ENCODE measurements at places on chromosomes 3 and 15. TPM values are rescaled to one million over a fixed set of nuclear protein-coding genes. Genes with fewer than 3 reads are reported as not detected.
A peak's percentile ranks its signal among the peaks of the same experiment; 100 is the strongest.

GRCh38 chr15:79172032-79172481, 81.5 kb upstream of the RASGRF1 start:
- DNase-seq, result peak; percentile 50

GRCh38 chr3:143172062-143172794, 52.7 kb downstream of the CHST2 start:
- no peak for DNase-seq

DNA sequence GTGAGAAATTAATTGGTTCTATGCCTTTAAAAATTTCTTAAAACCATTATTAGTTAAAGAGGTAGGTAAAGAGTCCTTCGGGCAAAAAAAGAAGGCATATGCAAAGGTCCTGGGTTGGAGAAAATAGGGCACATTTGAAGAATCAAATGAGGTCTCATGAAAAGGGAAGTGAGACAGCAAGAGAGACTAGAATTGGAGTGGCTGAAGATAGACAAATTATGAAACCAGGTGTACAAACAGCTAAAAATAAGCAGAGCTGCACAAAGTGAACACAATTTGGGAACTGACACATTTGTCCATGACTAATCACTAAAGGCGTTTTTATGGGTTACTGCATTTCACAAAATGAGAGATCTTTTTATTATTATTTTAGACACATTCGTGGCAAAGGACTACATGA, 581.2 kb downstream of the PYDC2 start:
- DNase-seq, result no peak

SERPINI2 gene
- total RNA-seq, result not detected

POC1A gene
- total RNA-seq, result 20.0 TPM

DNA sequence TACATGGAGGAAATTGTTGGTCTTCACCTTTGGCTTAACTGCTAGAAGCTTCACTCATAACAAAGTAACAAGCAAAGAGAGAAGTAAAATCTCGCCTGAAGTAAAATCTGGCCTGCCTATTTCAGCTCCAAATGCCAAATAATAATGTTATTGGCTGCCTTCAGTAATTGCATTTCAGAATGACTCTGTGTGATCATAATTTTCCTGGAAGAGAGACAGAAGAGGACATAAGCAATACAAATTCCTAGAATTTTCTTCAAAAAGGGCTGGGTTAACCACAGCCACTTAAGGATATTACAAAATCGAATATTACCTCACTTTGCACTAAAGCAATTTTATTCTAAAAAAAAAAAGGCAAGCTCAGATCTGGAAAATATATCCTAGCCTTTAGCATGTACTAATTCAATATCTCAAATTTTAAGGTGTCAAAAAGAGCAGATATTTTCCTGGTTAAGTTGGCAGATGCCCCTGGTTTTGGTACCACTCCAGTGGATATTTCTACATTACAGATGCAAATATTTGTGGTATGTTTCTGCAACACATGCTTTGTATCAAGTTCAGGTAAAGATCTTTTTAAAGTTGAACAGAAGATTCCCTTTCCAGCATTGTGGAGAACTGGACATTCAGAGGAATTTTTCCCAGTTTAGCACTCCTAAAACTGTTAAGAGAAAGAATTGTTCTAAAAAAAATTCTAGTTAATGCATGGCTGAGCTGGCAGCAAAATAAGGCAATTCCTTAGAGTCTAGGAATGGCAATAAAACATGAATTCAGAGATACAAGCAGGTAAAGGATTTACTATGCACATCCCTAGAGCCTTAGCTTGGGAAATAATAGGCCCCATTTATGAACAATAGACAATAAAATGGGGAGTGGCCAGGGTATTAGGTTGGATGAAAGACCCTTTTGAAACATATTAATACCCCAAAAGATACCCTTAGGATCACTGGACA, 116.7 kb downstream of the STAC start:
- no peak for DNase-seq

CFAP91 gene
- not detected for total RNA-seq

All from HepG2 (cell line).